ENCODE measurements at places on chromosomes 3 and 15.

DNA sequence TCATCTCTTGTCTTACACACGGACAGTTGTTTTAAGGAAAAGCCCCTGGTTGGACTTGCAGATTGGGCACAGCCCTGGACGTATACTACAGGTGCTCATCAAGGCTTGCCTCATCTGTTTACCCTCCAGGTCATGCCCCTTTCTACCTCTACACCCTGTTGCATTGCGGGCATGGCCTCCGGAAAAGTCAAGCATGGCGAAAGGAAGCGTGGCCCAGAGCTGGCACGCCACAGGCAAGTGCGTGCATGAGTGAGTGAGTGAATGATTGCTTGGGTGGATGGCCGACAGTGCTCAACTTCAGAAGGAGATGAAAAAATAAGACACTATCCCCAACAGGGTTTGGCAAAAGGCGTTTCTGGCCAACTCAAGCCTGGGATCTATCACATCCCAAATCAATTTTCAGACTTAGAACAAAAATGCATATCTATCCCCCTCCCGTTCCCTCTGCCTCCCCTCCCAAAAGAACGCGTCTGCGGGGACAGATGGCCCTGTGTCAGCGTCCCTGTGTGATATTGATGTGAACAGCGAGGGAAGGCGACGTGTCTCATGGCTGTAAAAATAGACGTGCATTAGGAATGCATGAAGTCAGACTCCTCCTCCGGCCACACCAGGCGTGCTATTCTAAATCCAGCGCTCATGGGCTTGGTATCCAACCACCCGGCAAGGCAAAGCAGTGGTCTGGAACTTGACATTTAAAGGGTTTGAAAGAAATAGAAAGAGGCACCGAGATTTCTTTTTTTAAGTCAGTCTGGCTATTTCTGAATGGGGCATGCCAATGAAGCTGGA, 96.0 kb downstream of the RPLP1 start:
- no peak for DNase-seq

DNA sequence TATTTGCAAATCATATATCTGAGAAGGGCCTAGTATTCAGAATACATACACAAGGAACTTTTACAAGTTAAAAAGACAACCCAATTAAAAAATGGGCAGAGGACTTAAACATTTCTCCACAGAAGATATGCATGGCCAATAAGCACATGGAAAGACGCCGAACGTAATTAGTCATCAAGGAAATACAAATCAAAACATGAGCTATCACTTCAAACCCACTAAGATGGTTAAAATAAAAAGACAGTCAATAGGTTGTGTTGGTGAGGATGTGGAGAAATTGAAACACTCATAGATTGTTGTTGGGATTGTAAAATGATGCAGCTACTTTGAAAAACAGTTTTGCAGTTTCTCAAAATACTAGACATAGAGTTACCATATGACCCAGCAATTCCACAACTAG, 61.2 kb upstream of the NEO1 start:
- no peak for DNase-seq

DNA sequence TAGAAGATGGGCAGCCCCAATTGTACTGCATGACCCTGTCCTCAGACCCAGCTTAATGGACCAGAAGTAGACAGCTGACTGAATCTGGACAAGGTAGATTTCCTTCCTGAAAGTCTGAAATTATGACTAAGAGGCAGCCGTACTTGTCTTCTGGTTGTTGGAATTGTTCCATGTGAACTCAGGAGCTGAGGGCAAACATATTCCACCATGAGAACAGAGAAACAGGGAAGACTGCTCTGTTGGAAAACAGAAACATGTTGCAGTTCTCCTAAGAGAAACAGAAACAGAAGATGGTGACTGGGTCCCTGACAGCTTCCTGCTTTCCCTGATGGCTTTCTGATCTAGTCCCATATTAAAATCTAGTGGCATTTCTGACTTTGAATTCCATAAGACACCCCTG, 24.1 kb downstream of the POPDC2 start:
- DNase-seq, result no peak

GRCh38 chr15:96340348-96340597, 9.8 kb downstream of the NR2F2 start:
- DNase-seq, result no peak

- no peak for DNase-seq
Measured at GRCh38 chr15:98767692-98768091, 119.4 kb downstream of the IGF1R start.

DNA sequence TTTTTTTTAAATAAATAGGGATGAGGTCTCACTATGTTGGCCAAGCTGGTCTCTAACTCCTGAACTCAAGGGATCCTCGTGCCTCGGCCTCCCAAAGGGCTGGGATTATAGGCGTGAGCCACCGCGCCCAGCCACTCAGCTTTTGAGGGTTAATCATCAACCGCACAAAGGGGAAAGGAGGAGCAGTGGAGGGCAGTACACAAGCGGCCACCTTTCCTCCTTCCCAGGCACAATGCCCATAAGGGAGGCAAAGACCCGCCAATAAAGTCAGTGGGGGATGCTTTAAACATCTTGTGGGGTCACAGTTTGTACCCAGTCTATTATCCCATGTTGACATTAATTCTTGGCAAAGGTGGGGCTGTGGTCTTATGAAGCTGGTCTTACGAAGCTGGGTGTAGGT, 32.4 kb downstream of the EHD4 start:
- no peak for DNase-seq

- DNase-seq, result no peak
Measured at GRCh38 chr3:52314489-52314888, 1.6 kb upstream of the DNAH1 start.

- DNase-seq, result no peak
Measured at GRCh38 chr3:73215901-73216300, 154.4 kb downstream of the EBLN2 start.

DNA sequence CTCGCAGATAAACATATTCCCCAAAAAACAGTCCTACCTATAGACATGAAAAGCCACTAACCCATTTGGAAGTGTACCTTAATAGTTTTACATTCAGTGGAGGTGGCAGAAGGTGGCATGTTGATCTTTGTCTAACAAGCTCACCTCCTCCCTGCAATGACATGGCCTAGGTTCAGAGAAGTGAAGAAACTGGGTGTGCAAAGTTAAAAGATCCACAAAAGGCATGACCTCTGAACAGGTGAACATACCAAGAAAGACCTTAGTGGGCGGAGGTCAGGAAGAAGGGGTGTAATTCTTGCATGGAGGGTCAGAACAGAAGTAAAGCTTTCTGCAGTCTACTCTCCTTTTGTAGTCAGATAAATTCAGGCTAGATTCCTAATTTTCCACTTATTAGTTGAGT, 822 bp downstream of the MRPL3 start:
- no peak for DNase-seq

DNA sequence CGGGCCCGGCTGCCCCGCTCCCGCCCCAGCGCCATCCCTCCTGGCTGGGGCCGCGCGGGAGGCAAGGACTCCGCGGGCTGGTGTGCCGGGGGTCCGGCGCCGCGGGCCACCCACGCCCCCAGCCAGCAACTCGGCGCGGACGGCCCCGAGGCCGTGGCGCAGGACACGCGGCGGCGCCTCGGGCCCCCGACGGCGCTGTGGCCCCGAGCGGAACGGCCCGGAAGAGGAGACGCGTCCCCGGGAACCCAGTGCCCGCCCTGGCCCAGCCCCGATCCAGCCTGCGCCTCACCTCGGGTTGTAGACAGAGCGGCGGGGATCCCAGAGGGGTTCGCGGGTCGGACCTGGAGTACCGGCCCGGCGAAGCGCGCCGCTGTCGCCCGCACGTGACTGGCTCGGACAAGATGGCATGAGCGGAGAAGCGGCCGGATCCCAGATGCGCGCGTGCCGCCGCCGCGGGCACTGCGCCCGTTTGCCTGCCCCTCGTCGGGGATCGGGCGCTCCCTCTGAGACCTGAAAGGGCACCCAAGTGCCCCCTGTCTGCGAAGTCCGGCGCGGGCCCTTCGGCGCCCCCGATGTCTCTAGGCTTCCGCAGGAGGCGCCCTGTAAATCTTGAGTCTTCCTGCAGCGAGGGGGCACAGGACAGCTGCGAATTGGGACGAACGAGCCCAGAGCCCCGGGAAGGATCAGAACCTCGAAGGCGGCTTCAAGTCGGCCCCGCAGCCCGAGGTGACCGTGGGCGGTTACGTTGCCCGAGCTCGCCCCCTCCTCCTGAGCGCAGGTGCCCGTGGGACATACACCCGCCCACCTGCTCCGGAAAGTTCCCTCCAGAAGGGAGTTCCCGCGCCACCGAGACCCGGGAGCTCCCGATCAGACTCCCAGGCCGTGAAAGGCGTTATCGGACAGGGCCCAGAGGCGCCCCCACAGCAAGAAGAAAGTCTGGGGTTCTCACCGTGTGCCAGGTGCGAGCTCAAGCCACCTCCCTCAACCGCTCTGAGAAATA, 598 bp upstream of the SFMBT1 start:
- peak; percentile 82 for DNase-seq

- no peak for DNase-seq
Measured at GRCh38 chr15:48289628-48290027, 41.6 kb upstream of the DUT start.

- DNase-seq, result no peak
Measured at GRCh38 chr3:151226088-151226563, 23.1 kb upstream of the GPR171 start.

DNA sequence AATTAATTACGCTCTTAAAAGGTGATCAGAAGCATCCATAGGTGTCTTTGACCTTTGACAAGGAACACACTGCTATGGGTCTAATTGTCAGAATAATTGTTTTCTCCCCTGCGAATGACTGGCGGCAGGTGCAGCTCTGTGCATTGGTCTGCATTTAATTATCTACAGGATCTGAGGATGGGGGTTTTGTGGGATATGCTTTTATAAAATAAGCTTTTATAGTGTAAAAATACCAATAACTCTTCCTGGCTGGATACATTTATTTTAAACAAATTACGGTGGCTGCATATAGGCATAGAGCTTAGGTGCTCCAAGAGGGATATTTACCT, 201.6 kb upstream of the RGMA start:
- no peak for DNase-seq

- DNase-seq, result no peak
Measured at GRCh38 chr3:41175365-41175764, 23.9 kb upstream of the CTNNB1 start.

- no peak for DNase-seq
Measured at GRCh38 chr3:189687475-189687874, 56.3 kb downstream of the TP63 start.

GRCh38 chr15:85495544-85495943, 115.1 kb downstream of the AKAP13 start:
- no peak for DNase-seq
